CD4-positive, alpha-beta T cell (primary cell): ENCODE measurements at places on chromosomes 2 and 18.

- DNase-seq = no peak
Measured at GRCh38 chr2:187900021-187900420, 345.8 kb upstream of the TFPI start.

DNA sequence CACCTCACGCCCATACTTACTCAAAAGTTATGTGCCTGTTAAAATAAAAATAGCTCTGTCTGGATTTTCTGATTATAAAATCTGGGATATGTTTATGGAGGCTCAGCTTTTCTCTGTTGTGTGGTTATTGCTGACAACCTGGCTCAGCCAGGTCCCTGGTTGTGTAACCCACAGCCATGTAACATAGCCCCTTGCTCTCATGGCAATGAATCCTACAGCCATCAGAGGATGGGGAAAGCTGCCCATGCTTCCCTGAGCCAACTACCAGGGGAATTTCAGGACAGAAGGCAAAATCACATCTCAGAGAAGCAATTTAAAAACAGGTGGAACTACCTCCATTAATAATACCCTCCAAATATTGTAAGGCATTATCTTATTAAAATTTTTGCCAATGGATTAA lies 29.7 kb downstream of the ST8SIA5 start:
- no peak for DNase-seq

- no peak for DNase-seq
Measured at GRCh38 chr2:240599141-240599583, 12.6 kb downstream of the CAPN10 start.

GRCh38 chr2:216391401-216391800 lies 19.1 kb upstream of the MARCHF4 start:
- no peak for DNase-seq

DNA sequence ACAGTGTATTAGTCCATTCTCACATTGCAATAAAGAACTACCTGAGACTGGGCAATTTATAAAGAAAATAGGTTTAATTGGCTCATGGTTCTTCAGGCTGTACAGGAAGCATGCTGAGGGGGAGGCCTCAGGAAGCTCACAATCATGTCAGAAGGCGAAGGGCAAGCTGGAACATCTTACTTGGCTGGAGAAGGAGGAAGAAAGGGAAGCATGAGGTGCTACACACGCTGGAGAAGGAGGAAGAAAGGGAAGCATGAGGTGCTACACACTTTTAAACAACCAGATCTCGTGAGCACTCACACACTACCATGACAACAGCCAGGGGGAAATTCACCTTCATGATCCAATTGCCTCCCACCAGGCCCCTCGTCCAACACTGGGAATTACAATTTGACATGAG lies 95.3 kb upstream of the FAM110C start:
- DNase-seq = no peak

- DNase-seq = no peak
Measured at GRCh38 chr2:17538844-17539554, 1.5 kb upstream of the VSNL1 start.

DNA sequence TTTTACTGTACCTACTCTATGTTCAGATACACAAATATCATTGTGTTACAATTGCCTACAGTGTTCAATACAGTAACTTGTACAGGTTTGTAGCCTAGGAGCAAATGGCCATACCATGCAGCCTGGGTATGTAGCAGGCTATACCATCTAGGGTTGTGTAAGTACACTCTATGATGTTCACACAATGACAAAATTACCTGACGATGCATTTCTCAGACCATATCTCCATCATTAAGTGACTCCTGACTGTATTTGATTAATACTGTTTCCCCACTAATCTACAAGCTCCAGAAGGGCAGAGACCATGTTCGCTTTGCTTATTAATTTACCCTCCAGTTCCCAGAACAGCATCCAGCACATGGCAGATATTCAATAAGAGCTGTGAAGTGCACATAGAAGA lies 372.2 kb downstream of the METTL4 start:
- no peak for DNase-seq

GRCh38 chr2:181153886-181154285 lies 173.5 kb downstream of the UBE2E3 start:
- no peak for DNase-seq

DNA sequence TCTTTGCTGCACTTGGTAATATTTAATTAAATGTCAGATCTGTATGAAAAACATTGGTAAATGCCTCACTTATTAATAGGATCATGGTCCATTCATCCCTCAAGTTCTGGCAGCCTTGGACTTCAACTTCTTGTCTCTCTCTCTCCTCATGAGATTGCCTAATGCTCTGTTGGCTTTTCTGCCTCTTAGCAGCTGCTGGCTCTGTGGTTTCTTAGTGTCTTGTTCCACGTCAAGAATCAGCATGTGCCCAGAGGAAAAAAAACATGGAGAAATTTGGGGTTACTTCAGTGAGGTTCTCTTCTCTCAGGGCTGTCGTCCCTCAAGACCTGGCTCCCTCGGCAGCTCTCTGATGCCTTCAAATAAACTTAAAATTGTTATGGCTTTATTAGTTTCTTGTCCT lies 75.4 kb downstream of the TAF4B start:
- no peak for DNase-seq

GRCh38 chr2:74168739-74169138 lies 9.9 kb downstream of the MOB1A start:
- no peak for DNase-seq

DNA sequence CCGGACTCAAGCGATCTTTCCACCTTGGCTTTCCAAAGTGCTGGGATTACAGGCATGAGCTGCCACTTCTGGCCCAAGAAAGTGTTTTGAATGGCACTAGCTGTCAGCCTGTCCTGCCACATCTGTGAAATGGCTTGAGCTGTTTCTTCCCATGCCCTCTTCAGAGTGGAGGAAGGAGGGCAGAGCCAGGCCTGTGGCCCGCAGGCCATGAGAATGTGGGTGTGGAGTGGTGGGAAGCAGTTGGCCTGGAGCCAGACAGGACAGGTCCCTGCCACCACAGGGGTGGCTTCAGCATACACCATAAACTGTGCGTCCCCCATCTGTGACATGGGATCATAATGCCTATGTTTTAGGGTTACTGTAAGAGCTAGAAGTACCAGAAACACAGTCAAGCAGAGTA lies 6.5 kb downstream of the SLC66A3 start:
- no peak for DNase-seq

DNA sequence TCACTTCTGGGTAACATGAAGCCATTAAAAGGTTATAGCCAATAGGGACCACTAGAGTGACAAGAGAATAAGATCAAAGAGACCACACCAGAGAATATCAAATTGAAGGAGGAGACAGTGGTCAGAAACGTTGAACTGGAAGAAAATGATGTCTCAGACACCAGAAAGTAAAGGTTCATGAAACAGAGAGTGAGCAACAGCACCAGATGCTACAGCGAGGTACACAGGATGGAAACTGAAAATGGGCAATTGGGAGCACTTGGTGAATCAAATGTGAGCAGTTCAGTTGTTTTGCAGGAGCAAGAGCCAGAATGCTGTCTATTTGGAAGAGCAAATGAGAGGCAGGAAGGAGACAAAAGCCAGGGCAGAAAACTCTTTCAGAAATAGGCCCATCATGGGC lies 162.6 kb downstream of the SS18 start:
- DNase-seq = no peak

GRCh38 chr2:64852771-64853241 lies 136.4 kb upstream of the SLC1A4 start:
- no peak for DNase-seq

DNA sequence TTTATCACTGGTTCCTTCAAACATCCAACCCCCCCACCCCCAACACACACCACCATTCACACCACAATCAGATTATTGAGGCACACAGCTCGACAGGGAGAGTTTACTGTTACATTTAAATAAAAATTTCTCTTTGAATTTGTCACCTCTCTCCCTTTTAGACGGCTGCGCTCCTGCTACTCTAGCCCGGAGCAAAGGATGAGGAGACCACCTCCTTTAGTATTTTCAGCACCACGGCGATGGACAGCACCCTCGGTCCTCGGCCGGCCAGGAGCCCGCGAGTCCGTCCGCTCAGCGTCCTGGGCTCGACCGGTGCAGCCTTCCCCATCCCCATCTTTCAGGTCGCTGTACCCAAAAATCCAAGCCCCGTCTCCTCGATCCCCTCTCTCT lies 892 bp downstream of the CELF4 start:
- DNase-seq = no peak

- DNase-seq = no peak
Measured at GRCh38 chr2:82062463-82062862, 1757.9 kb upstream of the LRRTM1 start.

DNA sequence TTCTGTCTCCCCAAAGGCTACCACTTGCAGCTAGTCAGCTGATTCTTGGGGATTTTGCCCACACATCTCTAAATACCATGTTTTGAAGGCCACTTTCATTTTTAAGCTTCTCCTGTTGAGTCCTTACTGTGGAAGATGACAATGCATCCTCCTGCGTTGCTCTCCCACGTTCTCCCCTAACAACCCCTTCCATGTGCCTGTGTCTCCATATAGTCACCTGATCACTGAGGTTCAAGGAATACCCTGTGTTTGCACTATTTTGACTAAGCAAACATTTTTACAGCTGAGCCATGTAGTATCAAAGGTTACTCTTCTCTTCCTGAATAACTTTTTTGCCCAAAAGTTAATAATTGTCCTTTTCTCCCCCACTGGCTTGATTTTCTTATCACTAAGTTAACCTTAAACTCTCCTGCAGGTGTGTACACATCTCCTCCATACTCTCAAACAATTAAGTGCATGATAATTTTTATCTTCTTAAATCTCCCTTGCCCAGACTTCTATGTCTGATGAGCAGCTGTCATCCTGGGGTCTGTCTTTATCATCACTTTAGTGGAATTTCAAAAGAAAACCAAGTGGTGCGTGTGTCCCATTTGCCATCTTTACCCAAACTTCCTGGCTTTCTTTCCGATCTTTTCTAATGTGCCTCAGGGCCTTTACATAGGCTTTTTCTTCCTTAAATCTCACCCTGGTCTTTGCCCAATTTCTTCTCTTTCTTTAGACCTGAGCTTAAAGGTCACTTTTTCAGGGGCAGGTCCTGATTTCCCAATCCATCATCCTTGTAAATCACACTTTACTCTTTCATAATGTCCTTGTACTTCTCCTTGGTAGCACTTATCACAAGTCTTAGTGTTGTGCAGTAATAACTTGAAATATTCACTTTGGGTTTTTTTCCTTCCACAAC lies 85.2 kb upstream of the SPATS2L start:
- DNase-seq = no peak

DNA sequence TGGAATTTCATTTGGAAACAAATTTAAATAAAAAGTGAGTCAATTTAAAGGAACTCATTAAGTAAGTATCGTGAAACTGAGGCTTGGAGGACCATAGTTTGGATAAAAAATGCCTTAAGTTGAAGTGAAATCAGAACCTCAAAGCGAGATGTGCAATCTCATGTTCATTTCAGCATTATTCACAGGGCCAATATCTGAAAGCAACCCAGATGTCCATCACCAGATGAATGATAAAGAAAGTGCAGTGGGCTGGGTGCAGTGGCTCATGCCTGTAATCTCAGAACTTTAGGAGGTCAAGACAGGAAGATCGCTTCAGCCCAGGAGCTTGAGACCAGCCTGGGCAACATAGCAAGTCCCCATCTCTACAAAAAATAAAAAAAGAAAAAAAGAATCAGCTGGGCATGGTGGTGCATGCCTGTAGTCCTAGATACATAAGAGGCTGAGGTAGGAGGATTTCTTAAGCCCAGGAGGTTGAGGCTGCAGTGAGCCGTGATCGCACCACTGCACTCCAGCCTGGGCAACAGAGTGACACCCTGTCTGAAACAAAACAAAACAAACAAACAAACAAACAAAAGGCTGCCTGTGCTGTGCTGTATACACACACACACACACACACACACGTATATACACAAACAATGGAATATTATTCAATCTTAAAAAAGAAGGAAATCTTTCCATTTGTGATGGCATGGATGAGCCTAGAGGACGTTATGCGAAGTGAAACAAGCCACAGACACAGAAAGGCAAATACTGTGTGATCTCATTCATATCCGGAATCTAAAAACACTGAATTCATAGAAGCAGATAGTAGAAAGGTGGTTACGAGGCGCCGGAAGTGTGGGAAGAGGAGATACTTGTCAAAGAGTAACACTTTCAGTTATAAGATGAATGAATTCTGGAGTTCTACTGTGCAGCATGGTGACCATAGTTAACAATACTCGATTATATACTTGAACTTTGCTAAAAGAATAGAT lies 14.5 kb downstream of the SH3RF3 start:
- peak; percentile 72 for DNase-seq

GRCh38 chr2:28748941-28749340 lies 2.7 kb upstream of the PPP1CB start:
- DNase-seq = no peak

GRCh38 chr2:68974251-68974650 lies at the start of gene GKN1:
GKN1 (plus strand) TSS chr2:68974636; CDS start chr2:68974678, 42 bp downstream.
- no peak for DNase-seq

- DNase-seq = no peak
Measured at GRCh38 chr2:130820279-130820861, 16.3 kb upstream of the ARHGEF4 start.

- no peak for DNase-seq
Measured at GRCh38 chr18:75526038-75526437, 98.5 kb upstream of the SMIM21 start.

DNA sequence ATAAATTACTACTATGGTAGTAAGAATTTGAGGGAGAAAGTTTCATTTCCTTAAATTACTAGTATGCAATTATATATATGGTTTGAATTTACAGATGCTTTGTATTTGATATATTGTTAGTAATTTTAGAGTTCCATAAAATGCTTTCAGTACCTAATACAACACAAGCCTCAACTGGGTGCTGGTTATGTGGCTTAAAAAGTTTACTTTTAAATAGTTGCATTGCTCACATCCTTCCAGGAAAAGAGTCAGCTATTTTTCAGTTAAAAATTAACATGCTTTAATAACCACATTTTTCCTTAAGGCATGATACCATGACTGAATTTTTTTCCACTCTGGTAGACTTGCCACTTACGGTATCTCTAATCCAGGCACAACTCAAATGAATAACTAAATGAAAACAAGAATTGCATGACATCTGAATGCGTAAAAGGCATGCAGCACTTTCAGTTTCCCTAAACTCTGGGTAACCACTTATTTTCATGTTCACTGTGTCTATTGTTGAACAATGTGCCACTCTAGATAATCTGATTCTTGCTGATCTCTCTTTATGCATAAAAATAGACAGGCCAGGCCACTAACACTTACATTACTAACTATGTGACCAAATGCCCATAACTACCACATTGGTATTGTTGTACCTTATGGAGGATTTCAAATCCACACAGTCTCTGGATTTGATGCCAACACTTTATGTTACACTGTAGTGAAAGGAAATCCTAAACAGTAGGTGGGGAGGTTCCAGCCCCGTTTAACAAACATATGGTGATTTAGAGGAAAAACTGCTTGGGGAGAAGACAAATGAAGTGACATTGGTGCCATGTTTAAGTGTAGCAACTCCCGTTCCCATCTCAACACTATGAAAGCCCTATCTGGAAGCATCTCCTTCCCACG lies 35.5 kb upstream of the SLC35F5 start:
- no peak for DNase-seq

GRCh38 chr2:47724221-47724981 lies 58.5 kb upstream of the MSH6 start:
- DNase-seq = no peak
